CD4-positive, CD25-positive, alpha-beta regulatory T cell (primary cell): ENCODE measurements at places on chromosomes 12 and 14. TPM values are rescaled to one million over a fixed set of nuclear protein-coding genes. Genes with fewer than 3 reads are reported as not detected.

- H3K27ac ChIP-seq = no peak overlapping the region
- H3K4me1 ChIP-seq = no peaks in the 10 kb centered on the region
- H3K36me3 ChIP-seq = no peaks in the 10 kb centered on the region
- H3K27me3 ChIP-seq = peaks cover 3% of the 10 kb centered on the region
- no peak for DNase-seq
These were observed 40.5 kb downstream of the CD163L1 start for GRCh38 chr12:7403466-7403865.

DNA sequence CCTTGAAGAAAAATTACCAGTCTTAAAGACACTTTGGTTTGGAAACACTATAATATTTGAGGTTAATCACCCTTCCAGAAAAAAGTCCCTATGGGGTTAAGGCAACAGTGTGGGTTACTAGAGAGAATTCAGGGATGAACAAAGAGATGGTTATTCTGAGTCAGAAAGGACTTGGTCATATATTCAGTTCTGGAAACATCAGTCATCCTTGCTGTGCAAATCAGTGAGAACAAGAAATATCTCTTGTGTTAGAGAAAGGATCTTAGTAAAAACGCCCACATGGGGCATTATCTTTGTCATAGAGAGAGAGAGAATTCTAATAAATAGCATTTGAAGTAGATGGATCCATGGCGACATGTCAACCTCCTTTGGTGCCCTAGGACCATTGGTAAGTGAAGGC lies 59.4 kb upstream of the E2F7 start:
- no peak for DNase-seq
- no peaks in the 10 kb centered on the region for H3K36me3 ChIP-seq
- no peak overlapping the region for H3K27ac ChIP-seq
- no peaks in the 10 kb centered on the region for H3K4me1 ChIP-seq

DNA sequence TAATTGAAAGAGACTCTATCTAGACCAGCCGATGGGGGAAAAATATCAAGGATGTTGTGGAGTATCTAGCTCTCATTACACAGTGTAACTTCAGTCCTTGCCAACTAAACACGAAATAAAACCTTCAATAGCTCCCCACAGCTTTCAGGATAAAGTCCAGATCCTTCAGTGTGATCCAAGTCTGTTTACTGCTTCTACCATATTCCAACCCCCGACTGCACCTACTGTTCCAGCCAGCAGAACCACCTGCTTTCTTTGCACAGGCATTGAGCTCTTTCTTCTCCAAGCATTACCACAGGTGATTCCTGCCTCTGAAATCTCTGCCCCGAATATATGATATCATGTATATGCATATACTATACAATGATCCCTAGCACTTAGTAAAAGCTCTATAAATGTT lies 2.2 kb upstream of the LRRC23 start:
- no peaks in the 10 kb centered on the region for H3K27me3 ChIP-seq
- no peak for DNase-seq
- H3K4me1 ChIP-seq = peaks cover 10% of the 10 kb centered on the region
- H3K27ac ChIP-seq = no peak overlapping the region

DNA sequence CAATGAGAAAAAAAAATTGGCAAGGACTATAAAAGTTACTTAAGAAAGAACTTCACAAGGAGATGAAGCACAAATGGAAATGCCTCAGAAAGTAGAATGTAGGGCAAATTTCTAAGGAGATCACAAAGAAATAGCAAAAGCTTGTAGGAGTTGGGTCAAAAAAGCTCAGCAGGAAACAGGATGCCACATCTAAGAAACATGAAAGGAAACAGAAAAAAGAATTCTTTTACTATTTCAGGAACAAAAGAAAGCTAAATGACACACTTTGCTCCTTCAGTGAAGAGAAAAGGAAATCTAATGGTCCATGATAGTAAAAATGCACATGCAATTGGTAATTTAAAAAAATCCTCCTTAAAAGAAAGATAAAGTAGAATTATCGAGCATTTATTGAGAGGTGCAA lies 452.1 kb upstream of the GARIN6 start:
- H3K27me3 ChIP-seq = no peaks in the 10 kb centered on the region
- H3K4me3 ChIP-seq = no peak overlapping the region
- DNase-seq = no peak

- DNase-seq = no peak
- H3K36me3 ChIP-seq = no peaks in the 10 kb centered on the region
- H3K27me3 ChIP-seq = no peaks in the 10 kb centered on the region
- H3K4me3 ChIP-seq = no peak overlapping the region
- H3K4me1 ChIP-seq = no peaks in the 10 kb centered on the region
These were observed 214.9 kb downstream of the ZFP36L1 start for GRCh38 chr14:68577802-68578541.

DNA sequence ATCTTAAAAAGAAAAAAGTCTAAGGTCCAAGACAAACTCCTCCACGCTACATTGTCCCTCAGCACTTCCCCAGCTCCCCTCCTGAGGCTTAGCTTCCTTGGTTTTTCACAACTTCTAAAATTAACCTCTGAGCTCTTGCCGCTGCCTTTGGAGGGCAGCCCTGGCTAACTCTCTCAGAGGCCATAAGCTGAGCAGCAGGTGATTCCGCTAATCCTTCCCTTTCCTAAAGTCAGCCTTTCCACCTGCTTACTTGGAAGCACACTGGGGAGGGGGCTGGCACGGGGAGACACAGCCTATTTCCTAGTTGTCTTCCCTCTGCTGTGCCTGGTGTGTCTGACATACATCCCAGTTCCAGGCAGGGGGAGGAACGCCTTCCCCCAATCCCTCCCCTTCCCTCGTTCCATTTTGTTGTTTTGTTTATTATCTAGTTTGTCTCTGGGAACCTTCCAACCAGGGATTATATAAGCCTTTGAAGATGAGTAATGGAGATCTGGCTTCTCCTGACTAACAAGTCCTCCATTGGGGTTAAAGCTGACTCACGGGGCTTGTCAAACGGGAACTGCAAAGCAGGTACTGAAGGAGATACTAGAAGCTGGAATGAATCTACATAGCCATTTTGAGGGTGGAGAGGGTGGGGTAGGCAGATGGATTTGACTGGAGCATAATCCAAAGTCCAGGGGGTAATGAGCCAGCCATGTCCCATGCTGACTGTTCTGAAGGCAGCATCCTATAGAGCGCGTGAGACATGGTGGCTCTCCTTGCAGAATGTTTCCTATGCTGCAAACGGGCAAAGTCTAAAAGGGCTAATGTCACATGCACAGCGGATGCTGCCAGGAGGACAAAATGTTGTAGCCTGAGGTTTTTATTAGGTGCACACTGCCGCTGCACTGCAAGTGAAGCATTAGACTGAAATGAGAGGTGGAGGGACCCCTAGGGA lies 230.8 kb downstream of the FOXN3 start:
- H3K4me3 ChIP-seq = no peak overlapping the region
- no peak overlapping the region for H3K27ac ChIP-seq
- peaks cover 54% of the 10 kb centered on the region for H3K36me3 ChIP-seq

- no peaks in the 10 kb centered on the region for H3K36me3 ChIP-seq
- no peak overlapping the region for H3K27ac ChIP-seq
- no peaks in the 10 kb centered on the region for H3K4me1 ChIP-seq
- no peaks in the 10 kb centered on the region for H3K27me3 ChIP-seq
- H3K4me3 ChIP-seq = no peak overlapping the region
These were observed 26.7 kb downstream of the RILPL1 start for GRCh38 chr12:123506843-123507236.

GRCh38 chr12:56932867-56933266 lies 1.3 kb downstream of the SDR9C7 start:
- no peaks in the 10 kb centered on the region for H3K27me3 ChIP-seq
- no peak for DNase-seq
- H3K4me3 ChIP-seq = no peak overlapping the region
- no peak overlapping the region for H3K27ac ChIP-seq
- H3K36me3 ChIP-seq = no peaks in the 10 kb centered on the region

- no peak for DNase-seq
- no peaks in the 10 kb centered on the region for H3K36me3 ChIP-seq
- H3K27me3 ChIP-seq = no peaks in the 10 kb centered on the region
- H3K4me3 ChIP-seq = no peak overlapping the region
- peaks cover 9% of the 10 kb centered on the region for H3K4me1 ChIP-seq
These were observed 6.6 kb upstream of the CYP46A1 start for GRCh38 chr14:99677231-99678140.

GRCh38 chr14:72851635-72852034 lies 42.3 kb downstream of the DPF3 start:
- no peaks in the 10 kb centered on the region for H3K4me1 ChIP-seq
- no peak overlapping the region for H3K4me3 ChIP-seq
- H3K27me3 ChIP-seq = no peaks in the 10 kb centered on the region
- H3K27ac ChIP-seq = no peak overlapping the region

DNA sequence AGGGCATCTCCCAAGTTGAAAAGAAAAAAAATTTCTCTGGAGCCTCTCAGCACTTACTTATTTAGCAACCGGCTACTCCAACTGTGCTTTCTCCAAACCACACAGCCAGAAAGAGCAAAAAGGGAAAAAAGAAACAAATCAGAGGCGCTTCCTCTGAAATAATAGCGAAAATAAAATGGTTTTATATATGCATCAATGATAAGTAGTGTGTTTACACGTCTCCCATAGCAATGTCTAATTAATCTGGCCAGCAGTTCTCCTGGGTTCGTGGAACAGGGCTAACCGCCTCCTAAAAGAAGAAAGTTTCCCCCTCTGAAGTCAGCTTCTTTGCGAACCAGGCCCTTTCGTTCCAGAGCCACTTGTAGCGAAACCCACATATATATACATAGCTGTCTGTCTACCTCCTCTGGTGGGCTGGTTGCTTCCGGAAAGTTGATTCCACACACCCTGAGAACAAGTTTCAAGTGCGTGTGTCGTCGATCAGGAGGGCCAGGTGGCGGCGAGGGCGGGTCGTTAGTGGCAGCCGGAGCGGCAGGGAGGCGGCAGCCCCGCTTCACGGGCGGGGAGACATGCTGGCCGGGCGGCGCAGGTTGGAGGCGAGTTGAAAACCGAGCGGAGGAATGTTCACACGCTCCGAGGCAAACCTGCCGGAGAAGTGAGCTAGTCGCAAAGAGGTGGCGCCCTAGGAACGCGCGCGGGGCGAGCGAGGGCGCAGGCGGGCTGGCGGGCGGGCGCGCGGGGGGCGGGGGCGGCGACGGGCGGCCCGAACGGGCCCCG lies 2.7 kb downstream of the PTHLH start:
- peaks cover 25% of the 10 kb centered on the region for H3K4me1 ChIP-seq
- DNase-seq = peak; percentile 41
- no peak overlapping the region for H3K27ac ChIP-seq
- H3K36me3 ChIP-seq = no peaks in the 10 kb centered on the region
- peak overlapping the region; percentile 72 for H3K4me3 ChIP-seq

GRCh38 chr12:121787063-121788025 lies 6.1 kb downstream of the RHOF start:
- peak overlapping the region; percentile 74 for H3K4me3 ChIP-seq
- H3K36me3 ChIP-seq = peaks cover 7% of the 10 kb centered on the region
- H3K4me1 ChIP-seq = peaks cover 97% of the 10 kb centered on the region
- peak; percentile 58 for DNase-seq

- no peak for DNase-seq
- no peaks in the 10 kb centered on the region for H3K27me3 ChIP-seq
- H3K36me3 ChIP-seq = peaks cover 31% of the 10 kb centered on the region
These were observed 17.1 kb downstream of the OTUB2 start for GRCh38 chr14:94043111-94043755.

DNA sequence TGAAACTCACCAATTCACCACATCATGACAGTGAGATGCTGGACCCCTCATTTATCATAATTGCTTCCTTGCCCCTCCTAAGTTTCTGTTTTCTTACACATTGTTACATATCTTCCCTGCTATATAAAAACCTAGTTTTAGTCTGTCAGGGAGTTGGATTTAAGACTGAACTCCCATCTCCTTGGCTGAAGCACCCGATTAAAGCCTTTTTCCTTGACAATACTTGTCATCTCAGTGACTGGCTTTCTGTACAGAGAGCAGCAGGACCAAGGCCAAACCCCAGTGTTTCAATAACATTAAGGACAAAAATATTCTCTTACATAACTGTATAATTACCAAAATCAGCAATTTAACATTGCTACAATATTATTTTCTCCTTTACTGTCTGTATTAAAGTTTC lies 928.4 kb downstream of the TMTC2 start:
- no peaks in the 10 kb centered on the region for H3K4me1 ChIP-seq
- no peaks in the 10 kb centered on the region for H3K36me3 ChIP-seq
- H3K4me3 ChIP-seq = no peak overlapping the region
- no peak for DNase-seq
- no peak overlapping the region for H3K27ac ChIP-seq

- H3K36me3 ChIP-seq = no peaks in the 10 kb centered on the region
- DNase-seq = no peak
- no peaks in the 10 kb centered on the region for H3K27me3 ChIP-seq
- no peak overlapping the region for H3K4me3 ChIP-seq
These were observed 44.1 kb downstream of the HRK start for GRCh38 chr12:116837097-116837496.

- no peak overlapping the region for H3K4me3 ChIP-seq
- no peak overlapping the region for H3K27ac ChIP-seq
- H3K27me3 ChIP-seq = no peaks in the 10 kb centered on the region
- peaks cover 44% of the 10 kb centered on the region for H3K36me3 ChIP-seq
- H3K4me1 ChIP-seq = no peaks in the 10 kb centered on the region
These were observed 77.0 kb downstream of the POLR3B start for GRCh38 chr12:106434526-106434925.

DNA sequence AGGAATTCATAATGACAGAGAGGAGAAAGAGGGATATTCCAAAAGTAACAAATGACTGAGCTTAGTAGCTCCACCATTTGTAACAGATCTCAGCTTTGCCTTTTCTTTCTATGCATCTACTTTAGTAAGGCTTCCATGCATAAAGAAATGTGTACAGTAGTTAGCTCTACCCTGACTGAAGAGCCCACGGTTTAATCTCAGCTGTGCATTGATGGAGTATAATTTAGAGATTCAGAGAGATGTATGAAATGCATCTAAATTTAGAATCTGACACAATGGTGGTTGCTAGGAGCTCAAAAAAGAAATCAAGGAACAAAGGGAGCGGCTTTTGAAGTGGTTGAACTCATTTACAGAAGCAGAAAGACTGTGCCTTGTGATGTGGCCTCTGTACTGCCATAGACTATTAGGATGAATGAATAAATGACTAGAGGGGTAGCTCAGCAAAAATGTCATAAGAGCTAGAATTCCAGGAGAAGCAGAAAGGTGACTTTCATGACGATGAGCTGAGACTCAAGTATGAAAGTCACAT lies 838.6 kb downstream of the RPS29 start:
- no peak overlapping the region for H3K27ac ChIP-seq
- H3K4me3 ChIP-seq = no peak overlapping the region
- H3K27me3 ChIP-seq = no peaks in the 10 kb centered on the region

Gene BEGAIN
- 1.3 TPM for total RNA-seq

Gene KLHL33
- total RNA-seq = 0.72 TPM

Gene BAZ2A
- 237 TPM for total RNA-seq

Gene MYH7
- not detected for total RNA-seq

Gene PRPH
- not detected for total RNA-seq

Gene CD4
- 224 TPM for total RNA-seq

Gene DBX2
- not detected for total RNA-seq

Gene HOXC6
- total RNA-seq = not detected
